Psoas muscle (tissue), 8 donors: ENCODE measurements at places on chromosomes 13 and 19. TPM values are rescaled to one million over a fixed set of nuclear protein-coding genes. Genes with fewer than 3 reads are reported as not detected.

Gene TGFBR3L
- 1.3 TPM for polyA plus RNA-seq

Gene VN1R4
- polyA plus RNA-seq, result not detected

Gene OR7D2
- polyA plus RNA-seq, result 0.09 TPM

Gene WDR88
- 0.06 TPM for polyA plus RNA-seq

Gene NUP62
- polyA plus RNA-seq, result 41.4 TPM

Gene STARD13
- polyA plus RNA-seq, result 2.3 TPM

Gene PSG1
- not detected for polyA plus RNA-seq

Gene MEX3D
- polyA plus RNA-seq, result 0.87 TPM

Gene SERPINE3
- polyA plus RNA-seq, result not detected

Gene ETV2
- polyA plus RNA-seq, result 0.23 TPM

Gene OR7E24
- not detected for polyA plus RNA-seq

Gene PRTN3
- 0.04 TPM for polyA plus RNA-seq

Gene COG3
- 7.5 TPM for polyA plus RNA-seq
